ENCODE measurements at places on chromosomes 7 and 10.

GRCh38 chr7:152511736-152512135 is 75.9 kb upstream of the KMT2C start:
- no peak for DNase-seq

GRCh38 chr7:756928-757560 is 30.0 kb upstream of the PRKAR1B start:
- DNase-seq: no peak

DNA sequence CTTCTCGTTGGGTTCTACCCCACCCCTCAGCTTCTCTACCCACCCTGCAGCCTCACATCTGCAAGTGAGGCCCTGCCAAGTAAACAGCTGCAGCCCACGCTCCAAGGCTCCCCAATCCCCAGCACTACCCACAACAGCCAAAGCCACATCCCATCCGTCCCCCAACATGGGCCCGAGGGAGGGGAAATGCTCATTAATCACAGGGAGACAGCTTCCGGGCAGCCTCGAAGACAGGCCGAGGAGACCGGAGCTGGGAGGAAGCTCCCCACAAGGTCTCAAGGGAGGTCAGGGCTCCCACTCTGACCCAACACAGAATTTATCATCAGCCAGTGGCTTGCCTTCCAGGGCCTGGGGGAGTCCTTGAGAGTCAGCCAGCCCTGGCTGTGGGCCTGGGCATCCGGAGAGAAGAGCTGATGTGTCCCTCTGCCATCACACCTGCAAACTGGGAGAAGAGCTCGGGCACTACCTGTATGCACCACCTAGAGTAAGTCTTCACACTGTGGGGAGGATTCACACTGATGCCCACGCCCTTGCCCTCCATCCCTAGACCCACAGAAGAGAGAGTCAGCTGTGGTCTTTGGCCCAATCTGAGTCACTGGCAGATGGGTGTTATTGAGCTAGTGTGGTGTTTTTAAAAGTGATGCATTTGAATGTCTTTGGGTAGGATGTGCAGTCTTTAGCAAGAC is 115.5 kb upstream of the ZMIZ1 start:
- DNase-seq: no peak

DNA sequence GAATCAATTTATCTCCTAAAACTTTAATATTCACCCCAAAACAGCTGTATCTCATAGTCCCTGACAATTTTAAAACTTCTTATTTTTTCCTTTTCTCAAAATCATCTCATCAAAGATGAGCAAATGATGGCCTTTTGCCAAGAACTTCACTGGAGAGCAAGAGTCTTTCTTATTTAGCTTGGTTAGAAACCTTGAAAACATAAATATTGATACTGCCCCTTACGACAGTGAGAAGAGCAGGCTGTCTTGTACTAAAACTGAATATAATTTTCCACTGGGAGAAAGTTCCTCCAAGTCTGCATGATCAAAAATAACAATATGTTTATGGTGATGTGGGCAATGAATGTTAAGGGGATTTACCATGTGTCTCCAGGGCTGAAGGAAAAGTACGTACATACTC is 109.0 kb downstream of the COL28A1 start:
- DNase-seq: no peak

GRCh38 chr7:116779216-116779615 is 83.2 kb upstream of the CAPZA2 start:
- no peak for DNase-seq

Data from transverse colon (tissue), 4 donors.